H4 (cell line): ENCODE measurements at places on chromosomes 11 and 22. TPM values are rescaled to one million over a fixed set of nuclear protein-coding genes. Genes with fewer than 3 reads are reported as not detected.

Gene TRIM49
- total RNA-seq, result not detected in 2 replicates

Gene RASD2
- total RNA-seq, result 0.08 and 0.43 TPM in 2 replicates

Gene TMEM9B
- 49.6 and 53.1 TPM in 2 replicates for total RNA-seq

Gene CCDC73
- not detected in 2 replicates for total RNA-seq

Gene TMEM151A
- 0.08 and 0.10 TPM in 2 replicates for total RNA-seq

Gene TENM4
- 0.31 and 0.82 TPM in 2 replicates for total RNA-seq

DNA sequence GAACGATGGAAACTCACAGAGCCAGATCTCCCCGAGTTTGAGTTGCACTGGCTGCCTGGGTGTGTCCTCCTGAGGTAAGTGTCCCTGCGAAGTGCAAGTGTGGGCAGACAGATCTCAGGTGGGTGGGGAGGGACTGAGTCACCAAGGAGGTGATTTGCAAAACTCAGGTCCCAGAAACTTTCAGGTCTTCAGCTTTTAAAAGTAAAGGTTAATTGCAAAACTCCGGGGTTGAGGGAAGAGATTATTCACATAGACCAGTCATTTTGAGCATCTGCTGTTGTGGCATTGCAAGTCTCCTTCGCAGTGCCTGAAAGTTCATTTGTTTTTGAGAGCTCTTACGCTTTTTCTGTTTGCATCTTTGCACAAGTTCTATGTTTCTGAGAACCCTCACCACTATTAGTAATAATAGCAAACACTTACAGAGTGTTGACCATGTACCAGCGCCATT is 7.1 kb downstream of the CD44 start:
- no peak for DNase-seq

GRCh38 chr11:1782831-1783724 is 19.4 kb upstream of the CTSD start:
- peak; percentile 87 for DNase-seq

- DNase-seq, result no peak
Observed at GRCh38 chr11:39960206-39960605, 1499.2 kb downstream of the LRRC4C start.

GRCh38 chr11:125564357-125564756 is 4.9 kb upstream of the EI24 start:
- DNase-seq, result no peak

DNA sequence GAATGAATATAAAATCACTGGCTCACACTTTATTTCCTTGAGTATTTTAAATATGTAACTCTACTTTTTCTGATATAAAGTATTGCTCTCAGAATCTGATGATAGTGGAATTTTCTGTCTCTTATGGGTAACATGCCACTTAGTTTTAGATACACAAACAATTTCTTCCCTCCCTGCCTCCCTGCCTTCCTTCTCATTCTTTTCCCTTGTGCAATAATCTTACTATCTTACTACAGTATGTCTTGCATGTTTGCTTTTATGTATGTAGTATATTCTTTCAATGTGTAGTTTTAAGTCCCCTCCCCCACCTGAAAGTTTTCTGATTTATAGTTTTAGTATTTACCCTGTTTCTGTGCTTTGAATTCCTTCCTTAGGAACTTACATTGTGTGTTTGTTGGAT is 48.4 kb downstream of the INSC start:
- DNase-seq, result no peak

DNA sequence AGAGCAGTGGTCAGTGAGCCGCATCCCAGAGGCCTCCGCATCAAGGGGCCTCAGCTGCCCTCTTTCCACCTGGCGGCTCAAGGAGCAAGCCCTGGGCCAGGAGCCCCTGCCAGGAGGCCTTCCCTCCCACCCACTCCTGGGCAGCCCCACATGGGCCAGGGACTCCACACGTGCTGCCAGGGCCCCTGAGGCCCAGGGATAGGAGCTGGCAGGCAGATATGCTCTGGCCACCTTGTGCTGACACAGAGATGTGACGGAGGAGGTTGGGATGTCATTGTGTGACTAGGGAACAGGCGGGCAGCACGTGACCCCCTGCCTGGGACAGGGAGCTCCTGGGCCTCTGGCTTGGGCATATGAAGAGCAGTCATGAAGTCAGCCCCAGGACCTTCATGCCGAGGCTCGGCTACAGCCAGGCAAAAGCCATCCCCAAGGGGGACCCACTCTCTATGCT is 77.9 kb downstream of the PIWIL3 start:
- no peak for DNase-seq

DNA sequence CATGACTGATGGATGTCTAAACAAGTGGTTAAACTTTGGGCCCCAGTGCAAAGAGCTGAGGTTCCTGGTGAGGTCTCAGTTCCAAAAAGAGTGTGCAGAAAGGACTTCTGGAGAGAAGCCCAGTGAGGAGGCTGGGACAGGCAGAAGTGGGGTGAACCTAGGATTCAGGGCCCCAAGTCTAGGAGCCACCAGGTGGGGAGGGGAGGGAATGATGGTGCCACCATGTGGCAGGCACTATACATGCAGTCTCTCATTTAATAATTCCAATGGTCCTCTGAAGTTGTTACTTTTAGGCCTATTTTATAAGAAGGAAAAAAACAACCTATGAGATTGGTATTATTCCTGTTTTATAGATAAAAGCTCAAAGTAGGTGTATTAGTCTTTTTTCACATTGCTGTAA is 102.0 kb downstream of the INSC start:
- no peak for DNase-seq

DNA sequence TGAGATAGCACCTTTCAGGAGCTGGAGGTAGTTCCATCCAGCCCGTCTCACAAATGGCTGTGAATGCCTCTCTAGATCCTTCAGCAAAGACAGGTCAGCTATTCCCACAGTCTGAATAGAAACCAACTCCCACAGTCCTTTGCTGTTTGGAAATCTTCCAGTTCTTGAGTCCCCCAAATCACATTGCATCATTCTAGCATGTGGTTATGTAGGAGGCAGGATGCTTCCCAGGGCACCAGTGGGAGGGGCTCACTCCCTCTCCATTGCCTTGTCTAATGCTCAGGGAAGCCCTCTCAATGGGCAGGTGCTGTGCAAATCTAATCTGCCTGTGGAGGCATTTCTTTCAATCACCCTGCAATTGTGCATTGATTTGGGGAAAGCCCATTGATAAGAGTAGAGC is 14.6 kb downstream of the NAV2 start:
- peak; percentile 79 for DNase-seq

DNA sequence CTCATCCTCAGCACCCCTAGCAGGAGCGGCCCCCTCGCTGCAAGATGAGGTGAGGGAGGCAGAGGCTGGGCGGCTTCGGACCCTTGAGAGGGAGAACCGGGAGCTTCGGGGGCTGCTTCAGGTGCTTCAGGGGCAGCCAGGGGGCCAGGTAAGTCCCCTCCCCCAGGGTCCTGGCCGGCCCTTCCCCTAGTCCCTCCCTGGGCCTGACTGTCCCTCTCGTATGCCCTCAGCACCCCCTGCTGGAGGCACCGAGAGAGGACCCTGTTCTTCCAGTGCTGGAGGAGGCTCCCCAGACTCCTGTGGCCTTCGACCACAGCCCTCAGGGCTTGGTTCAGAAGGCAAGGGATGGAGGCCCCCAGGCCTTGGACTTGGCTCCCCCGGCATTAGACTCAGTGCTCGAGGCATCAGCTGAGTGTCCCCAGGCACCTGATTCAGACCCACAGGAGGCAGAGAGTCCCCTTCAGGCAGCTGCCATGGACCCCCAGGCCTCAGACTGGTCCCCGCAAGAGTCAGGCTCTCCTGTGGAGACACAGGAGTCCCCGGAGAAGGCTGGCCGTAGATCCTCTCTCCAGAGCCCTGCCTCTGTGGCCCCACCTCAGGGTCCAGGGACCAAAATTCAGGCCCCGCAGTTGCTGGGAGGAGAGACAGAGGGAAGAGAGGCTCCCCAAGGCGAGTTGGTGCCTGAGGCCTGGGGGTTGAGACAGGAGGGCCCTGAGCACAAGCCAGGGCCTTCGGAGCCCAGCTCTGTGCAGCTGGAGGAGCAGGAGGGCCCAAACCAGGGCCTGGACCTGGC is 4.0 kb downstream of the CCDC88B start:
- DNase-seq, result no peak

- no peak for DNase-seq
Observed at GRCh38 chr11:380095-380480, 10.8 kb downstream of the B4GALNT4 start.

DNA sequence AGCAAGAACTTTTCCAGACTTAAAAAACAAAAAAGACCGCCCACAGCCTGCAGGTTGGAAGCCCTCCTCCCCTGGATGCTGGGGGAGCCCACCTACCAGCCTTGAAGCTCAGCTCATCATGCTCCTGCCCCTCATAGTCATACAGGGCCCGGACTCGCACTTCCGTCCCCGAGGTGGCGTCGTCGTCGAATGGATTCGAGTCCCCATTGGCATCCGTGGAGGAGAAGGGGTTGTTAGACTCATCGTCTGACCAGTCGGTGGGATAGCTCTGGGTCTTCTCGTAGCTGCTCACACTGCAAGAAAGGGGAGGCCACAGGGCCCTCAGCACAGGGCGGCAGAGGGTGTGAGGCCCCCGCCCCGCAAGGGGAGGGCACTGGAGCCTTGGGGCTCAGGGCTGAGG is 19.0 kb upstream of the ARFGAP3 start:
- DNase-seq, result no peak

DNA sequence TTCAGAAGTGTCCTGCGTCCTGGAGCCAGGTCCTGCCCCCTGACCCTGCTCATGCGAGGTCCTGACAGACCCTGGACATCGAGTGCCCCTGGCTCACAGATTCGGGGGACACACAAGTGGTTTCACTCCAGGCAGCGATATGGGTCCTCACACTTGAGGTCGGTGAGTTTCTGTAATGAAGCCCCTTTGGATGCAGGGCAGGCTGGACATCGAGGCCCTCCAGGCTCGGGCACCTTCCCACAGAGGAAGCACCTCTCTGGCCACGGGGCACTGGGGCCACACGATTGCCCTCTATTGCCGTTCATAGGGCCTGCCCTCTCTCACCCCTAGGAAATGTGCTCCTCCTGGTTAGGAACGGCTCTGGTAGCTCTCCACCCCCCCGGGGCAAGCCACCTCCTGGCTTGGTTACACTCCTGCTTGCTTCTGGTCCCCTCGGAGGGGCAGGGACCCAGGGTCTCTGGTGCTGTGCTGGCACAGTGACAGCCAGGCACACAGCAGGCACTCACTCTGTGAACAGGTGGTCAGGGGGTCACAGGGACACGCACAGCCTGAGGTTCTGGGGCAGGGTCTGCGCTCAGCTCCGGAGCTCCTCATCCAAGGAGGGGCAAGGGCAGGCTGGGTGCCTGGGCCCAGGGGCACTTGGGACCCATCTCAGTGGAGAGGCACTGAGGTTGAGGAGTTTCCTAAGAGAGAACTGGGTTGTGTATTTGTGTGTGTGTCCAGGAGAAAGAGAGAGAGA is 907.7 kb downstream of the BRD1 start:
- no peak for DNase-seq

GRCh38 chr22:27170491-27170890 is 513.1 kb downstream of the MIAT start:
- peak; percentile 18 for DNase-seq
